ENCODE measurements at places on chromosomes 13 and 19.

GRCh38 chr13:46288570-46289259 is 77.0 kb downstream of the LRRC63 start:
- DNase-seq = no peak

GRCh38 chr19:58400316-58400915 is 5.0 kb downstream of the RNF225 start:
- no peak for DNase-seq

- no peak for DNase-seq
These were observed 183.1 kb downstream of the LHFPL6 start for GRCh38 chr13:39419876-39420275.

DNA sequence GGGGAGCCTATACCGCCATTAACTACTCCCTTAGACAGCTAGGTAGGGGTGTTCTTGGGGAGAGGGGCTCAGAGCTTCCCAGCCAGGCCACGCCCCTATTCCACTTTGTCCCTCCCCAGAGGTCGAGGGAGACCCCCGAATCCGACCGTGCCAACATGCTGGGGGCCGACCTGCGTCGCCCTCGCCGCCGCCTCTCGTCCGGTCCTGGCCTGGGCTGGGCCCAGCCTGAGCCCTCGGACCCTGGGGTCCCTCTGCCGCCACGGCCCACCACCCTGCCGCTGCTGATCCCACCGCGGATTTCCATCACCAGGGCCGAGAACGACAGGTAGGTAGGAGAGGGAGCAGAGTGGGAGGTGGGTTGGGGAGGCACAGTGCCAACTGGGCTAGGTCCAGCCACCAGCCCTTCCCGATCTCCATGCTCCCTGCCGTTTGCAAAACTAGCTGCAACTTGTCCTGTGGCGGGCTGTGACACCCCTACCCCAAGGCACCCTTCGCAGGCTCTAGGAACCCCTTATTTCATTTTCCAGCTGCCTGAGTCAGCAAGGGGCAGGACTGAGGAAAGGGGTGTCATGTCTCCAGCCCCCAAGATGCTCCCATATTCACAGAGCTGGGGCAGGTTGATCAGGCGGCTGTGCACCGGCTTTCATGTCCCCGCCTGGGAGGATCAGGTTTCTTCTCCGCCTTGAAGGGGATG is 2.6 kb upstream of the PDE4A start:
- no peak for DNase-seq

DNA sequence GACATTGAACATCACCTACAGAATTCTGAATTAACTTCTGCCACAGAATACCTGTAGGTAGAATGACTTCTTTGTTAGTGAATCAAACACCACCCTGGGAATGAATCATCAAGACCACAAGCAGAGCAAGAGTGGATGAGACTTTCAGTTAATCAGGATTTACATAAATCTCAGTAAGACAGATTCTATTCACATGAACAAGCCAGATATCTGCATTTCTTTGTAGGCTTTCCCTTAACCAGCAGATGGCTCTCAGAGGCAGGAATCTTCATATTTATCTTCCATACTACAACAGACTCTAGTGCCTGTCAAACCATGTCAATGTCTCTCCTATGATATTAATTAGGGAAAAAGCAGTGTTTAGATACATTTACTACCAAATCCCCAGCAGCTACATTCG is 412.1 kb downstream of the KLF12 start:
- DNase-seq = no peak

DNA sequence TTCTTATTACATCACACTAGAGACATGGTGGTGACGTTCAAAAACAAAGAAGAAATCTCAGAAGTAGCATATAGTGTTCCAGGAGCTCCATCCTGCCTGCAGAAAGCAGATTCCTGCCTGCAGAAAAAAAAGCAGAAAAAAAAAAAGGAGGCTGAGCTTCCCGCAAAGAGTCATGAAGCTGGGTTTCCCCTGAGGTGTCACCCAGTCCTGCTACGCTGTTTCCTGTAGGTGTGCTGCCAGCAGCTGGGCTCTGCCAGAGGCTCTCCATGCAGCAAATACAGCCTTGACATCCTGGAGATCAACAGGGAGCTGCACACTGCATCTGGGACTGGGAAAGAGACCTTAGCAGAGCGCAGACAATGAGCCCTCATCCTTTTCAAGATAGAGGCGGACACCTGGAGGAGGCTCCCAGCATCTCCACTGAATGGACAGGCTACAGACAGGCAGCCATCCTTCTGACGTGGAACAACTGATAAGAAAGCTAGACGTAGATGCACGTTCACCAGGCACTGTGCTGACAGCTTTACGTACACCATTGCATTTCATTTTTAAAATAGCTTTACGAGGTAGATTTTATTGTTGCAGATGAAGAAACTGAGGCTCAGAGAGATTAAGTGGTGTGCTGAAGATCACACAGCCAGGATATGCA is 350.9 kb downstream of the FOXO1 start:
- peak; percentile 19 for DNase-seq

- no peak for DNase-seq
These were observed 13.8 kb downstream of the ATP12A start for GRCh38 chr13:24693862-24694471.

DNA sequence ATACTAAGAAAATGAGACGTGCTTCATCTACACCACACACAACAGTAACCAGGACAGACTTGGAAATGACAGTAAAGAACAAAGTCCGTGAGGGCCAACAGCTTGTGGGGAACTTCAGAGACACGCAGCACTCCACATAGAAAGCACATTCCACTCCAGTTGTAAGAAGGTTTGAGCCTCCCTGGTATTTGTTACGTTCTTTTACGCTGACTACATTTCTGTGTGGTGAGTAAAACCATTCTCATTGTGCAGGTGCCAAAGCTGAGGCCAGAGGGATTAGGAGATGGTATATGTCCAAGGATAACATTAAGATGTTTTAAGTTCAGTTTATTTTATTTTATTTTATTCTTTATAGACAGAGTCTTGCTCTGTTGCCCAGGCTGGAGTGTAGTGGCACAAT is 1189.9 kb downstream of the UQCRFS1 start:
- DNase-seq = no peak

- no peak for DNase-seq
These were observed 379.0 kb downstream of the EFNB2 start for GRCh38 chr13:106156468-106156867.

- DNase-seq = no peak
These were observed 61.1 kb downstream of the ZNF431 start for GRCh38 chr19:21202865-21203494.

GRCh38 chr13:62846302-62846701 is 1430.7 kb upstream of the PCDH20 start:
- DNase-seq = no peak

GRCh38 chr19:33039815-33040214 is 24.9 kb downstream of the RHPN2 start:
- DNase-seq = no peak

DNA sequence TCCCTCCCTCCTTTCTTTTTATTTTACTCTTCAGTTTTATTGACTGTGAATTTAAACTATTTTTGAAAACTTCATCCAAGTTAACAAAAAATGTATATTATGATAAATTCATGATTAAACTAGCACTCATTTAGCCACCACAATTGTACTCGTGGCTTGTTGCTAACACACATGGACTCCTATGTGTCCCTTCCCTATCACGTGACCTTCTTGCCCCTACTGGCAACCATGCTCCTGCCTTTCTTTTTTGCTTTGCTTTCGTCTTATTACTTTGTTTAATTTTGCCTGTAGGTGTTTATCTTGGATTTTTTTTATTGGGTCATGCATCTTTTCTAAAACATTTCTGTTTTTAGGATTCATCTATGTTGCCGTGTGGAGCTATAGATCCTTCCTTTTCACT is 8.2 kb downstream of the CLC start:
- DNase-seq = no peak

All from stimulated activated CD8-positive, alpha-beta memory T cell treated with anti-CD3 and anti-CD28 coated beads, Interleukin-7, amount 100 ng/mL, for 4 hours (primary cell).